ENCODE measurements at places on chromosomes 3 and 15. TPM values are rescaled to one million over a fixed set of nuclear protein-coding genes. Genes with fewer than 3 reads are reported as not detected.

The FYCO1 gene
- 24.8 TPM for polyA plus RNA-seq

The CPNE9 gene
- polyA plus RNA-seq: not detected

The ARHGAP31 gene
- polyA plus RNA-seq: 8.1 TPM

The MYRIP gene
- 0.01 TPM for polyA plus RNA-seq

The DHX36 gene
- 60.8 TPM for polyA plus RNA-seq

The GOLGA8M gene
- 0.17 TPM for polyA plus RNA-seq

The AADACL2 gene
- not detected for polyA plus RNA-seq

The PLSCR5 gene
- polyA plus RNA-seq: not detected

The SLC7A14 gene
- 3.4 TPM for polyA plus RNA-seq

DNA sequence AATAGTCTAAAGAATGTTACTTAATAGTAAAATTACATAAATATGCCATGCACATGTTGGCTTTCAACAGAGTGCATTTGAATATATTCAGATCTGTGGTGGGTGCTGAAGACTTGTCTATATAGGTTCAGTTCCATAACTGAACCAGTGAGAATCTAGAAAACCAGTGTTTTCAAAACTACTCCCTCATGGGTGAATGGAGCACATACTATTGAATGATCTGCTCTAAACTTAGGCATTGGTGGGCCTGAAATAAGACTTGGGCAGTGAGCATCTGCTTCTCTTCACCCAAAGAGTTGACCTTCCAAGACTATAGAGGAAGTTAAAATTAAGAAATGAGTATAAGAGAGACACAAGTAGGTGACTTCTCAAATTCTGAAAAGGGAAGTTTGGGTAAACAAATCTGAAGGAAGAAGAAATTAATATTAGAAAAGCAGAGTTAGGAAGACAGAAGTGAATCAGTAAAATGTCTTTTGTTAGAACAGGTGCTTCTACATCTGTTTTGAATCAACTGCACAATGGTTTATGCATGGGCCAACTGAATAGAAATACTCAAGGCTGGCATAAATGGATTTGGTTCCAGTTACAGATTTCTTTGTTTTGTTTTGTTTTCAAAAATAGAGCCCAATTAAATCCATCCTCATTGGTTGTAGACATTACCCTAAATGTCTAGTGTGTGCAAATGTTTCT lies 19.3 kb downstream of the ALCAM start:
- no peak overlapping the region for H3K4me3 ChIP-seq
- no peaks in the 10 kb centered on the region for H3K4me1 ChIP-seq
- no peak for DNase-seq
- no peaks in the 10 kb centered on the region for H3K27me3 ChIP-seq
- H3K27ac ChIP-seq: no peak overlapping the region

DNA sequence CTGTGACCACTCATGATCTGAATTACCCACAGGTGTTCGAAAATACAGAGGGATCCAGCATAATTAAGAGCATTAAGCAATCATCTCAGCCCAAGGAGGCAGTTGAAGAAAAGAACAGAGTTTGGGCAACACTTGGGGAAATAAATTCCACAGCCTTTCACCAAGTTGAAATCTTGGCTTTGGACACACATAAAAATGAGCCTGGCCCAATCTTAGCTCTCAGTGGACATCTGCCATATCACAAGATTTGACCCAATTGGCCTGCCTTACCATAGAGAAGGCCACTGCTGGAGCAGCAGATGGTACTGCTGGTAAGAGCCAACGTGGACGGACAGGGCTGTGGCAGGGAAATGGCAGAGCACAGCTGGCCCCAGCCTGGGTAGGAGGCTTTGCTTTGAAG lies 13.0 kb downstream of the FOXP1 start:
- H3K27me3 ChIP-seq: no peaks in the 10 kb centered on the region
- no peak for DNase-seq
- H3K4me3 ChIP-seq: no peak overlapping the region
- H3K4me1 ChIP-seq: no peaks in the 10 kb centered on the region

GRCh38 chr15:25694823-25695312 lies 168.3 kb downstream of the ATP10A start:
- H3K4me3 ChIP-seq: no peak overlapping the region
- no peak for DNase-seq
- peaks cover 8% of the 10 kb centered on the region for H3K4me1 ChIP-seq
- no peaks in the 10 kb centered on the region for H3K27me3 ChIP-seq
- no peak overlapping the region for H3K27ac ChIP-seq

GRCh38 chr3:57221883-57222282 lies 5.6 kb upstream of the APPL1 start:
- H3K27me3 ChIP-seq: no peaks in the 10 kb centered on the region
- H3K36me3 ChIP-seq: no peaks in the 10 kb centered on the region
- no peak overlapping the region for H3K27ac ChIP-seq
- no peaks in the 10 kb centered on the region for H3K4me1 ChIP-seq

DNA sequence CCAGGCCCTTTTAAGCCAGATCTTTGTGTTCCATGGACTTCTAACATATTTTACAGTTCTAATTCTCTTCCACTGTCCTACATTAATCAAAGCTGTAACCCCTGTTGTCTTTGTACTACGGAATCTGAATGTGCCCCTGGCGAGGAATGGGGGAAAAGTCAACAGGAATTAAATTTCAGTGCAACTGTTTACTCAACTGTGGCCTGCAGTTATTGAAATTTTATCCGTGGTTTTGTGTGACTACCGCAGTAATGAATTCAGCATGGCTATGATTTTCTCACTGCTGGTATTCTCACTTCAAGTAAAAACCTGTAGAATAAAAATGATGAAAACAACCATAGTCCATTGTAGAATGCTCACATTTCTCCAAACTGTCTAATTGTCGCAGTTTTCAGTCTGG lies 388.0 kb downstream of the FOXP1 start:
- H3K27ac ChIP-seq: no peak overlapping the region
- no peaks in the 10 kb centered on the region for H3K4me1 ChIP-seq
- no peak overlapping the region for H3K4me3 ChIP-seq
- peak; percentile 89 for DNase-seq
- H3K27me3 ChIP-seq: no peaks in the 10 kb centered on the region
- no peaks in the 10 kb centered on the region for H3K36me3 ChIP-seq

- peaks cover under 1% of the 10 kb centered on the region for H3K36me3 ChIP-seq
- H3K4me1 ChIP-seq: no peaks in the 10 kb centered on the region
- no peak for DNase-seq
Observed at GRCh38 chr15:60340207-60340921, 57.4 kb downstream of the ANXA2 start.

GRCh38 chr3:187587076-187587475 lies 83.1 kb downstream of the SST start:
- no peak overlapping the region for H3K27ac ChIP-seq
- H3K36me3 ChIP-seq: no peaks in the 10 kb centered on the region
- H3K4me1 ChIP-seq: no peaks in the 10 kb centered on the region
- H3K4me3 ChIP-seq: no peak overlapping the region
- no peaks in the 10 kb centered on the region for H3K27me3 ChIP-seq

- H3K27ac ChIP-seq: peak overlapping the region; percentile 88
- H3K36me3 ChIP-seq: no peaks in the 10 kb centered on the region
- no peaks in the 10 kb centered on the region for H3K4me1 ChIP-seq
- H3K4me3 ChIP-seq: peak overlapping the region; percentile 95
- H3K27me3 ChIP-seq: no peaks in the 10 kb centered on the region
- DNase-seq: no peak
Observed at GRCh38 chr15:79922512-79923078, 25.8 kb upstream of the MTHFS start.

- H3K36me3 ChIP-seq: no peaks in the 10 kb centered on the region
- H3K27me3 ChIP-seq: no peaks in the 10 kb centered on the region
- no peaks in the 10 kb centered on the region for H3K4me1 ChIP-seq
- no peak overlapping the region for H3K27ac ChIP-seq
Observed at GRCh38 chr3:147521646-147522045, 112.5 kb downstream of the ZIC1 start.

GRCh38 chr3:179452176-179452564 lies 900 bp upstream of the GNB4 start:
- no peaks in the 10 kb centered on the region for H3K27me3 ChIP-seq
- H3K36me3 ChIP-seq: no peaks in the 10 kb centered on the region
- peak; percentile 72 for DNase-seq
- H3K4me1 ChIP-seq: peaks cover 2% of the 10 kb centered on the region
- peak overlapping the region; percentile 64 for H3K4me3 ChIP-seq

DNA sequence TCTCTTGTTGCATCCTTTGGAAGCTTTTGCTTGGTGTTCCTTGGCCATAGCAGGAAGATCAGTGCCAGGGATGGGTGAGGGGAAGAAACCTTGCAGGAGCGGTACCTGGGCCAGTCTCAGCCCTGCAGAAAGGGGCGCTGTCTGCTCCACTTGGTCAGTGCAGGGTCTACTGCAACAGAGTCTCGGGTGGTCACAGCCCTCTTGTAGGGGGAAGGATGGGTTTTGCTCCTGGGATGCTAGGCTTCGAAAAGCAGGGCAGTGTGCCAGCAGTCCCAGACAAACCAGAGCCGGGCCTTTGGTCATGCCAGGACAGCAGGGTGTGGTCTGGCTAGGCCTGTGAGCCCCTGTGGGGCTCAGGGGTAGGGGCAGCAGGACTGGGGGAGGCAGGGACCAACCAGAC lies 186.7 kb downstream of the APBA2 start:
- H3K27ac ChIP-seq: no peak overlapping the region
- H3K36me3 ChIP-seq: no peaks in the 10 kb centered on the region
- no peaks in the 10 kb centered on the region for H3K4me1 ChIP-seq
- no peak overlapping the region for H3K4me3 ChIP-seq
- no peak for DNase-seq
- no peaks in the 10 kb centered on the region for H3K27me3 ChIP-seq

DNA sequence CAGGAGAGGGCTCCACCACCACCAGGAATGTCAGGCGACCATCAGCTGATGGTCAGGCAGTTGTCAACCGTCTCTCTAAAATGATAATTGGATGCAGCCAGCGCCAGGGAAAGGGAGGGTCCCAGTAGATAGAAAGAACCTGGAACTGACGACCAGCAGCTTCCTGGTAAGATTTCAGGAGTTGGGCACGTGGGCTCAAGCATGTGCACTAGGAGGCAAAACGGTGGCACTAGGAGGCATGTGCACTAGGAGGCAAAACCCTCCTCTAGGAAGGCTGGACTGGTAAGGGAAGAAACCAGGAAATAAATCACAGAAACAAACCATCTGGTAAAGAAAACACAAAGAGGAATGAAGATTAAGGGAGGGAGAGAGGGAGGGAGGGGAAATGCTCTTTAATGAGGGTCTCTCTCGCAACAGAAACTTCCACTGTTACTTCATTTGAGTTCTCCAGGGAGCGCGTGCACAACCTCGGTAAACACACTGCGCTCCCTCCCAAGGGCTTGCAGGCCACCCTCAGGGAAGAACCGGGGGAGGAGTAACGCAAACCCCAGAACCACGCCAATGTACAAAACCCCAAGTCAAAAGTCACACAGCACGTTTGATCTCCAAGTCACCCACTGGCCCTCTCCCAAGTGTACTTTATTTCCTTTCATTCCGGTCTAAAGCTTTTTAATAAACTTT lies 116.7 kb downstream of the XXYLT1 start:
- H3K27ac ChIP-seq: peak overlapping the region; percentile 95
- DNase-seq: peak; percentile 78
- H3K4me3 ChIP-seq: no peak overlapping the region

DNA sequence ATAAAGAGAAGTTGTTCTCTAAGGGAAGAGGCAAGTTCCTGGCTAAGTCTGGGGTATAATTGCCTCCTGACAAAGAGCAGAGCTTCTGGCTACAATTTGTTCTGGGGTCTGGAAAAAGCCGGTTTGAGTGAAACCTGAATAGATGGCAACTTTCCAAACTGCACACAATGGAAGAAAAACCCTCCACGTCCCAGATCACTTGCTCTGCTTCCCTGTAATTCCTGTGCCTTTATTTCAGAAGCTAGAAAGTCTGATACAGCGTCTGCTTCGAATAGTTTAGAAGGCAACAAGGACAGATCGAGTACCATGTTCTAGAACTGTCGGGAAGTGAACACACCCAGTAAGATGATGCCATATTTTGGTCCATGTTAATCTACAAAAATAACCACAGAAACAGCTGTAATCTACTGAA lies 1.6 kb upstream of the WDR82 start:
- peak overlapping the region; percentile 9 for H3K27ac ChIP-seq
- no peaks in the 10 kb centered on the region for H3K36me3 ChIP-seq
- H3K4me1 ChIP-seq: peaks cover 5% of the 10 kb centered on the region

DNA sequence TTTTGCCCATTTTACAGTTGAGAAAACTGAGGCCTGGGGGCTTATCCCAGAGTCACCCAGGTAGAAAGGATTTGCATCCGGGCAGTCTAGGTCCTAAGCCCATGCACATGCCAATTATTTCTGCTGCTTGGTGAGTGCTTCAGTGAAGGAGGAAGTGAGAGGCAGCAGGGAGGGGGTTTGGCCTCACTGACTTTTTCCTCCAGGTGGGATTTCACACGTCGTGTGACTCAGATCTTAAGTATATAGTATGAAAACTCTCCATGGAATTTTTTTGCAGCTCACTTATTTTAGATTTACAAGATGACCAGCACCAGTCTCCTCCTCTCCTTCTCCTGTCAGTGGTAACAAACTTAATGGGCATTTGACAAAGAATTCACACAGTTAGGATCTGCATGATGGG lies 4.6 kb downstream of the ITGA11 start:
- H3K4me3 ChIP-seq: no peak overlapping the region
- peak; percentile 66 for DNase-seq
- H3K4me1 ChIP-seq: no peaks in the 10 kb centered on the region
- H3K36me3 ChIP-seq: no peaks in the 10 kb centered on the region

- H3K4me3 ChIP-seq: no peak overlapping the region
- no peak overlapping the region for H3K27ac ChIP-seq
- H3K27me3 ChIP-seq: peaks cover 16% of the 10 kb centered on the region
- no peaks in the 10 kb centered on the region for H3K36me3 ChIP-seq
- DNase-seq: peak; percentile 60
Observed at GRCh38 chr3:38039899-38040261, 872 bp downstream of the DLEC1 start.

DNA sequence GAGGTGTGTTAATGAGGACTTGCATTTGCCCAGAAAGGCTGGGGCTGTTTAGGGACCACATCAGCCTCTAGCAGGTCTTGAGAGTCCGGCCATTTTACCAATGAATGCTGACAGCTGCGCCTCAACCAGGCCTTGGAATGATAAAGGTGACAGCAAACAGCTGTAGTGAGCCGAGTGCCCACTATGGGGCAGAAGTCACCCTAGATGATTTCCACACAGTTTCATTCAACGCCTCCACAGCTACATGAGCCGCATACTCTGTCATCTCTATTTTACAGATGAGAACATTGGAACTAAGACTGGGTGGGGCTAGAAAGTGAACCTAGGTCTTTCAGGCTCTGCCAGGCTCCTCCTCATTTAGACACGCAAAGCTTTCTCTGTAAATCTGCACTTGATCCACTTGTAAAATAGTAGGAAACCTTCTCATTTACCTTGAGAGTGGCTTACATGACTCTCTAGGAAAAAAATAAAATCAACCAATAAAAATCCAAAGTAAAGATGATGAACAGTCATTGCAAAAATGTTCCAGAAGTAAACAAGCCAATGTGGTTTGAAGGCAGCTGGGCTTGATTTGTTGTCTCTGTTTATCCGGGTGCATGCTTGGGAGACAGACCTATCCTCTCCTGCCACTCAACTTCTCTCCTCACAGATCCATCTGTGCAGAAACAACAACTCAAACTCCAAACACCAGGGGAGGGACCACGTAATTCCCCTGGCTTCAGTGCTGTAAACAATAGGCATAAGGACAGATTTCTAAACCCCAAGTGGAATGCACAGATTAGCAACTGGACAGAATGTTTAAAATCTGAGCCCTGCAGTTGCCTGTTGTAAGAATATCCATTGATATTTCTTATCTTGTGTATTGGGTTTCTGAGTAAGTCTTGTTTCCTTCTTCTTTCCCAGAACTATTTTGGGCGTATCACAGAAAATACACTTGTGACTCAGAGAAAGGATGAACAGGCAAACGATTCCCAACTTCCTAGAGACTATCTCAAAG lies 31.5 kb upstream of the LDHAL6B start:
- H3K27ac ChIP-seq: peak overlapping the region; percentile 81
- peak; percentile 82 for DNase-seq
- H3K27me3 ChIP-seq: no peaks in the 10 kb centered on the region
